ENCODE measurements at places on chromosomes 5 and 9.

- no peak for DNase-seq
Measured at GRCh38 chr9:107046692-107047091, 183.7 kb downstream of the ZNF462 start.

DNA sequence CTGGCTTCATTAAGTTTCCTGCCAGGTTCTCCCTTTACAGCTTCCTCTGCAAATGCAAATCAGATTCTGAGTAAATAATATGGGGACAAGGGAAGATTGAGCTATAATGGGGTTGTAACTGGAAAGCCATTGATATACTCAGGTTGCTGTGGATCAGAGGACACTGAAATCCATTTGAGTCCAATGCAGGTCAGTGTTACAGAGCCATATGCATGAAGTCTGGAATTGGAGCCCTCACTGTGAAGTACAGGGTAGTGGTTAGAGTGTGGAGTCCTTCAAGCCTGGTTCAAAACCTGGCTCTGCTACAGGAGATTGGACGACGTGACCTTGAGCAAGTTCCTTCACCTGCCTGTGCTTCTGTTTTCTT is 48.7 kb downstream of the TIMD4 start:
- no peak for DNase-seq

- peak; percentile 34 for DNase-seq
Measured at GRCh38 chr5:169065400-169065799, 235.5 kb downstream of the SLIT3 start.

GRCh38 chr9:112774006-112774996 is 23.7 kb downstream of the SNX30 start:
- DNase-seq = peak; percentile 23

DNA sequence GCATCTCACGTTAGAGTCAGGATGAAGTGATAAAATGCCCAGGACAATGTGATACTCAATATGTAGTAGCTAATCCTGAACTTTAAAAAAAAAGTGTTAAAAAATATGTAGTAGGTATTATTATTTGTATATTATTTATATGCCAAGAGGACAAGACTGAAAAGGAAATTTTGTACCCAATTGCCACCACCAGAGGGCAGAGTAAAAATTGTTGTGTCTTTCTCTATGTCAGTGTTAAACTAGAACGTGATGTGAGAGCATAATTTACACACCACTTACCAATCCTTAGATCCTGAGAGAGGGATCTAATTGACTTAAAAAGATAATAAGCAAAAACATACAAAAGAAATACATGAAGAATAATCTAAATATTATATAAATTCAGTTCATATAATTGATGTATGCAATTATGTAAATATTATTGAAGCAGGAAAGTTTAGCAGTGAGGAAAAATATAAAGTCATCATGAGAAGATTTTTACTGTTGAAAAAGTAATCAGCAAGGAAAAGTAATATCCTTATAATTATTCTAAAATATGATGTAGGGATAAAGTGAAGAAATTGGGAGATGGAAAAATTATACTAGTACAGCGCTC is 288.9 kb downstream of the RAB3C start:
- DNase-seq = peak; percentile 39

DNA sequence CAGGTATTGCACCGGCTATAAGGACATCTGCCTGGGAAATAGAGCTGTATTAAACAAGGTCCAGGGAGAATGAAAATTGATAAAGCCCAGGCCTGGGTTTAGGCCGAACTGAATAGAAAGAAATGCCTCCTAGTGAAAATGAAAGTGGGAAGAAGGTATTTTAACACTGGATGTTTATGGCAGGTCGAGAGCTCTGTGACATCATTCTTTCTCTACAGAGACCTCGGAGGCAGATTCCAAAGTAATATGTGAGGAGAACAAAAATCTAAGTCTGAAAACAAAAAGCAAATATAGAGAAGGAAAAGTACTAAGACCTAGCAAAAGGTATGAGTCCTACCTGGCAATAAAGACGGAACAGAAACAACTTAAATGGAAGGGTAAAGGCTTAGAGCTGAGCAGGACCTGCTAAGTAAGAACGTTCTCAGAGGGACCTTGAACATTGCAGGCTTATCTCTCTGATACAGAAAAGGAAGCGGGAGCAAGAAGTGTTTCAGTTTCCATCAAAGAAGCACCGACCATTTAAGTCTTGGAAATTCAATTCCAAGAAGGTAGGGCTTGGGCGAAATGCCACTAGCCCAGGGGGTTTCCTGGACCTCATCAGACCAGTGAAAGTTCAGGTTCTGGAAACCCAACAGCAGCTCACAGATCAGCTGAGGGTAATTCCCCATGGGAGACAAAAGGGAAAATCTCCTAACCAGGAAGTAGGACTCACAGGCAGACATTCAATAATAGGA is 80.0 kb downstream of the SUSD1 start:
- no peak for DNase-seq

GRCh38 chr9:71552480-71552879 is 215.8 kb downstream of the CEMIP2 start:
- no peak for DNase-seq

Data from M059J (cell line).